Inflammatory macrophage treated with lipopolysaccharide for 1 hour (primary cell): ENCODE measurements at places on chromosomes 11 and 22.

- no peak for DNase-seq
These were observed 31.8 kb downstream of the CAPN1 start for GRCh38 chr11:65213322-65214211.

- peak; percentile 25 for DNase-seq
These were observed 14.1 kb upstream of the B3GNT6 start for GRCh38 chr11:77019976-77020595.

DNA sequence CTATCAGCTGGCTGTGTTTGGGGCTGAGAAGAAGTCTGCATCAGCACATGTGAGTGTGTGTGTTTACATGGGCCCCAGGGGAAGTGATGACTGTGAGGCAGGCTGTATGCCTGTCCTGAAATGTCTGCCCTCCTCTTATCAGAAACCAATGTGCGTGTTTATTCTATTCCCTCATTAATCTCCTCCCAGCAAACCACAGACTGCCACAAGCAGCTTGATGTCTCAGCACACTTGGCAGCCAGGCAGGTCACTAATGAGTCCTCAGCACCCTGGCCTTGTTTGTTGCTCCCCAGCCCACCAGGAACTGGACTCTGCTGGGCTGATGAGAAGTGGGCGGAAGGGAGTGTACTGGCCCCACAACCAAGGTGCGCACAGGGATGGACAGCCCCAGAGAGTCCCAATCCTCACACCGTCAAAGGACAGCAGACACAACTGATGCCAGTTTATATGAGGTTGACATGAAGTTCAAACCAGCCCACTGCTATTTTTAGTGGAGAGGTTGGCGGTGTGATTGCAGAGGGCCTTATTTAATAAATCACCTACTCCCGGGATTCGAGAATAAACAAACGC lies 225.8 kb downstream of the ETS1 start:
- no peak for DNase-seq

DNA sequence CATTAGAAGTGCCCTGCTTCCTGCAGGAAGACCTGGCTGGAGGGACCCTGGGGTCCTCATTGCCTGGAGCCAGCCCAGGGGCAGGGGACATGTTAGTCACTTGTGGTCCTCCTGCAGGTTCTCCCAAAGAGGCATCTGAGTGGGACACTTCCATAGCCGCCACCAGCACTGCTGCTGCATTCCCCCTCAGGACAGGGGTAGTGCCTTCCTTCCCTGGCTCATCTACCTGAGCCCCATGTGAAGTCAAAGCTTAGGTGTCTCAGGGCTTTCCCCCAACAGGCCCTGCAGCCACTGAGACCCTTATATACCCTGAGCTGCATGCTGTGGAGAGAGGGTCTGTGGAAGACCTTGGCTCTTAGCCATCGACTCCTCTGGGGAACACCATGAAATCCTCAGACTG lies 45.0 kb upstream of the VPREB1 start:
- DNase-seq, result no peak

DNA sequence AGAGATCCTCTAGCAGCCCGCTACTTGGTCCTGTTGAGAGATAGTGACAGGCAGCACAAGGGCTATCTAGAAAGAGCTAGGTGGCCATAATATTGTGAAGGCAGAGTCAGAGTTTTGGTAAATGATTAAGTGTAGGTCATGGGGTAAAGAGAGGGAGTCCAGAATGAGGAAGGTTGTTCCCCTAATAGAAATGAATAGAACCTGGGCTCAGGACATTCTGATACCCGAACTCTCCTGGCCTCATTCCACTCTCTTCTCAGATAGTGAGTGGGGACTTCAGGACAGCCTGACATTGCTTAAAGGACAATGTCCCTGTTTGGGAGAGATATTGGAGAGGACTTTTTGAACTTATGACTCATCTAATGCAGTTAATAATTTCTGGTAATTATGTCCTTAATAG lies 20.6 kb downstream of the SLC5A1 start:
- no peak for DNase-seq

- DNase-seq, result no peak
These were observed 18.4 kb downstream of the TMPRSS6 start for GRCh38 chr22:37090920-37091695.

DNA sequence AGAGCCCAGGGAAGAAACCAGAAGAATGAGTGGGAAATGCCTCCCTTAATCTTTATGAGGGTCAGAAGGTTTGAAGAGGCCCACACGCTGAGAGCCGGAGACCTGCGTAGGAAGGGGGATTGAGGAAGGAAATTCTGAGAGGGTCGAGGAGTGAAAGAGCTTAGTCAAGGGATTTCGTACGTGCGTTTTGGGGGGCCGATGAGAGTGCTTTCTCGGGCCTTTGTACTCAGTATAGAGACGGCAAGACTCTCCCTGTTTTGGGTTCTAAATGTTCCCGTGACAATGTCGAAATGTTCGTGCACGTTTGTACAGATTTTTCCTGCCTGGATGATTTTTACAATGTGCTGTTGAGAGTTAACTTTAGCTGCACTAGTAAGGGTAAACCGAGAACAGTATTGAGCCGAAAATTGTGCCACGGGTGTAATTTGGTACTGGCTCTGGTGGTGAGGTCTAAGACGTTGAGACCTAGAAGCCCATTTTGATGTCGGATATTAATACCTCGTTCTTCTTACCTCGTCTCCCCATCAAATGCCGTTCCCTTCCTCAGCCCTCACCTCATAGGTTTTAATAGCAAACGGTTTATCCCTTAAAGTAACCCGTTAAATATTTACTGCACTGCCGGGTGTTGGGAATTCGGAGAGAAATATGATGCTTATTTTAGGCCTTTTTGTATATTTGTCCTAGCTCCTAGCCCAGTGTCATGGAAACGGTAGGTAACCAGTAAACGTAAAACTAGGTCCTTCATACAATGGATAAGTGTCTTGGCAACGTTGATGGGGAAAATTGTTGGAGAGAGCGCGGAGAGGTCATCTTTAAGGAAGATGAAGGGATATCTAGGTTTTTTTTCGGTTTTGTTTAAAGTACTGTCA lies 734 bp downstream of the C11orf58 start:
- DNase-seq, result peak; percentile 59

- no peak for DNase-seq
These were observed 3.5 kb downstream of the NXPE1 start for GRCh38 chr11:114556135-114556534.

DNA sequence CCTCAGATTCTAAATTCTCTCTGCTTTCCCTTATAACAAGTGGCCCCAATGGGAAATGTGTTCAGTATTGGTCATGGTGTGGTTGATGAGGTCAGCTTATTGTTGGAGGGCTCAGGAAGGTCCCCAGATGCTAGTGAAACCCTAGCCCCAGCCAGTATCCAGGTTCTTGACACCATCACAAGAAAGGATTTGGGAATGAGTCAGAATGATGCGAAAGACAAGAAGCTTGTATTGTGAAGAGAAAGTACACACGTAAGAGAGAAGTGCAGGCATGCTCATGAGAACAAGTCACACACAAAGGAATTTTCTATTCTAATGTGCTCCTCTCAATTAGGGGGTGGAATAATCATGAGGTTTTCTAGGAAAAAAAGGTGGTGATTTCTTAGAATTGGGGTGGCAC lies 34.9 kb upstream of the TRPC6 start:
- no peak for DNase-seq

DNA sequence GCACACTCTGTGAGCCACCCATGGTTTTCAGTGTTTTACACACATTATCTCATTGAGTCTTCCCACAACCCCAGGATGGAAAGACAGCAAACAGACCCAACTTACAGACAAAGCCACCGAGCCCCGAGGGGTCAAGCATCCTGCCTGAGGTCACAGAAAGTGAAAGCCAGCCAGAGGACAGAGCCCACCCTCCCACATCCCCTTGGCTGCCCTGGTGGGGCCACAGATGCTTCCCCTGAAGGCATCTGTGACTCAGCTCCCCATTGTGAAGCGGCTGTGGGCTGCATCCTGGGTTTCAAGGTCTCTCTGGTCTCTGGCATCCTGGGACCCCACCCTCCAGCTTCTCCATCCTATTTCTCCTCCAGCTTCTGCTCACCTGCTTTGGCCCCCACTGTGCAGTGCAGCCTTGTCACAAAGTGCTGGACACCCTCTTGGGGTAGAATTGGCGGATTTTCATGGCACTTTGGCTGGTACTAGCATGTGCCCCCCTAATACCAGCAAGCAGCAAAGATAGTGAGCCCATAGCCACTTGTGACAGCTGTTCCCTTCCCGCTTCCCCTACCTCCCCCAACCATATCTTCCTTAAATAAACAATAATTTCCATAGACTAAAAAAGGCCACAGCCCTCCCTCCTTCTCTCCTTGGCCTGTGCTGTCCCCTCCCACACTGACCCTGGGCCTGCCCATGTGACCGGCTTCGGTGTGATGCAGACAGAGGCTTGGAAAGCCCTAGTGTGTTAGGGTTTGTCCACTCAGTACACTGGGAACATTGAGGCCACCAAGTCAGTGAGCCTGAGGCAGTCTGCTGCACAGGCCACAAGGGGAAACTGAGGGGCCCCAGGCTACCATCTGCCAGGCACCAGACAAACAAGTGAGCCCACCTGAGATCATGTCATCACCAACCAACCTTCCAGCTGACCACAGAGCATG lies 53.9 kb upstream of the SHISAL1 start:
- DNase-seq, result peak; percentile 8

GRCh38 chr22:41001722-41002122 lies 50.5 kb downstream of the RBX1 start:
- DNase-seq, result no peak

DNA sequence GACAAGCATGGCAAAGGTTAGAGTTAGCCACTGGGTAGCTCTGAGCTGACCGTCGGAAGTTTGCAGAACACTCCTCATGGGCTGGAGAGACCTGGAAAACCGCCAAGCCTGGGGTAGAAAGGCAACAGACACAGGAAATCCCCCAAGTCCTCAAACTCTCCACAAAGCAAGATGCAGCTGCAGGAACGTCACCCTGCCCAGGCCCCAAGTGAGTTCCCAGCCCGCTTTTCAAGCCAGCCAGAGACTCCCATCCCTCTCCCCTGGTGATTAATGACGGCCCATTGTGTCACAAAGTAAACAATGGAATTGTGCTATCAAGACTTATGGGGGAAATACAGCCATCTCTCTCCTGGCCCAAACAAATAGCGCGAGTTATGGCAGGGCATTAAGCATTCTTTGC lies 633.0 kb downstream of the TBC1D22A start:
- no peak for DNase-seq

DNA sequence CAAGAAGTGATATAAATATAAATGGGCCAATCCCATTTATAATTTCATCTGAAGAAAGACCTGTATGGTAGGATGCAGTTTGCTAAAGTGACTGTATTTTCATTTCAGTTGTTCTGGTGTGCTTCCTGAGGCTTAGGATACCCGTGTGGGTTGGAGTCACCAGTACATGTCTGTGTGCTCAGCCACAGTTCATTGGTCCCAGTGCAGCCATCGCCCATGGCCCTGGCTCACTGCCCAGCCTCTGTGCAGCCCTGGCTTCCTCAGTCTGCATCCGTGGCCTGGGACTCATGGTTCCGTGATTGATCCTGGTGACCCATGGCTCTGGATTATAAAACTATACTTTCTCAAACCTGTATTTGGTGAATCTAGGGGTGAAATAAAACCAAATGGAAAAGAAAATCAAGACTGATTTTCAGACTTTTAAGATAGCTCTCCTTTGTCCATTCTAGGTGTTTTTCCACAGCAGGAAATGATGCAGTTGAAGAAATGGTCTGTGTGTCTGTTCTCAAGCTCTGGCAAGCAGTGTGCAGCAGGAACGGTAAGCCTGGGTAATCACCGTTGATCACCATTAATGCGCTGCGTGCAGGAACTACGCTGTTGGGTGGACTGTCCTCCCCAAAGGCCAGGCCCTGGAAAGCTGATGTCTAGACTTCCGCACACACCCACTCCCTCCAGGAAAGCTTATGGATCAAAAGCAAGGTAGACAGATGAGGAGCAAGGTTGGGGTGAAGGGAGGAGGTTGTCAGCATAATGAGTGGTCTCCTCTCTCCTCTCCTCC lies 27.2 kb downstream of the TTC12 start:
- DNase-seq, result no peak

- DNase-seq, result no peak
These were observed 2.5 kb downstream of the CHST1 start for GRCh38 chr11:45662665-45663485.

GRCh38 chr22:46361826-46362202 lies 26.3 kb downstream of the TRMU start:
- DNase-seq, result no peak

- peak; percentile 80 for DNase-seq
These were observed 4.9 kb downstream of the LTO1 start for GRCh38 chr11:69670158-69670845.

DNA sequence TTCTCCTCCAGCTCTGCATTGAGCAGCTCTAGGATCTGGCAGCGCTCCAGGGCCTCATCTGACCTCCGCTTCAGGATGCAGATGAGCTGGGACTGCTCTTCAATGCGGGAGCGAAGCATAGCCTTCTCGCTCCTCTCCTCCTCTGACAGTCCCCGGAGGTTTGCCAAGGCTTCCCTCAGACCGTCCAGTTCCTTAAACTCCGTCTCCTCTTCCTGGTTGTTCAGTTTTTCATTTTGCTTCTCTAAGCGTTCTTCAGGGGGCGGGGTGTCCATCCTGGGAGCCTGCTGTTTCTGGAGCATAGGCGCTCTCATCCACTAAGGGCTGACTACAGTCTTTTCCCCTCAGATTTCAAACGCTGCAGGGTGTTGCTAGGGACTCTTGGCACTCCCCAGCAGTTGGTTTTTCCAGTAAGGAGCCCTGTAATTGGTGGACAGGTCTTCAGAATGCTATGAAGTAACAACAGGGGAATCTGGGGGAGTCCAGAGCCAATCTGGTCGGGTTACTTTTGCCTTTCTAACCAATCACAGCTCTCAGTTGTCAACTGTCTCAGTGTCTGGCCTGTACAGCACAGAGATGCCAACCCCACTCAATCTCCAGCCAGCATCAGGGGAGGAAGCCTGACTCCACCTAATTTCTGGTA lies at the start of gene CCDC89:
Gene CCDC89, minus strand, starts transcription at position 376 of the 640 bp plus-strand sequence. Its CDS starts 65 bp downstream, at position 311.
- no peak for DNase-seq

- no peak for DNase-seq
These were observed 67.3 kb downstream of the RSF1 start for GRCh38 chr11:77753230-77753629.

DNA sequence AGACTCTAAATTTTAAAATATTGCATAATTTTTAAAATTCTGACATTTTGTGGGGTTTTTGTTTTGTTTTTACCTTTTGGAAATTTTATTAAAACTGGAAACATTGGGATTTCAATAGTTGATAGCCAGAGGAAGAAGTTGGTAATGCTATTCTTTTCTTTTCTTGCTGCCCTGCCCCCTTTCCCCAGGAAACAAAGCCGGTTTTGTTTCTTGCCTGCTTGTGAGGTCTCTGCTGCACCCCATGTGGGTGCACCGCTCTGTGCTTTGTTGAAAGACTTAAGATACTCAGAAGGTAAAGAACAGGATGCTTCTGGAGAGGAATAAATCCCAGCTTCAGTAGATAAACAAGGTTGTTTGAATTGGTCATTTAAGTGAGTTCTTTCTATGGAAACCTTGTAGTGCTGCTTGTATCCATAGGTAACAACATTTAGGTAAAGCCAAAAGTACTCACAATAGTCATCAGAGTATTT lies 87.5 kb downstream of the YAP1 start:
- no peak for DNase-seq

GRCh38 chr11:10526974-10527918 lies 13.7 kb downstream of the RNF141 start:
- no peak for DNase-seq

- DNase-seq, result no peak
These were observed 38.4 kb upstream of the ETS1 start for GRCh38 chr11:128625746-128626145.
